ENCODE measurements at places on chromosomes 5 and 9. TPM values are rescaled to one million over a fixed set of nuclear protein-coding genes. Genes with fewer than 3 reads are reported as not detected.

DNA sequence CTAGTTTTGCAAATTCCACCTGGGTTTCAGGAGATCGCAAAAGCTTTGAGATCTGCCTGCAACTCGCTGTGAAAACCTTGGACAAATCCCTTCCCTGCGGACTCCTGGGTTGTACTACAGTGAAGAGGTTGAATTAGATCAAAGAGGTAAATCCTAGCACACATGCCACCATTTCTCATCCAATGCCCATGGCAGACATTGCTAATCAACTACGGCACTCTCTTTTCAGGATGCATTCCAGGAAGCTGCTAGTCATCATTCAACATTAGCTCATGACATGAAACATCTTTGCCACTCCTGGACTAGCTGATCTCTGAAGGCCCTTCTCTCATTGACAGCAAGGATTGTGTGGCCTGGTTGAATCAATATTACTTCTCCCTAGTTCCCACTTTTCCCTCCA is 46.1 kb downstream of the PCDH1 start:
- peaks cover 3% of the 10 kb centered on the region for H3K27me3 ChIP-seq
- no peak overlapping the region for H3K4me3 ChIP-seq
- no peak overlapping the region for H3K27ac ChIP-seq
- peaks cover 18% of the 10 kb centered on the region for H3K4me1 ChIP-seq
- DNase-seq: no peak

DNA sequence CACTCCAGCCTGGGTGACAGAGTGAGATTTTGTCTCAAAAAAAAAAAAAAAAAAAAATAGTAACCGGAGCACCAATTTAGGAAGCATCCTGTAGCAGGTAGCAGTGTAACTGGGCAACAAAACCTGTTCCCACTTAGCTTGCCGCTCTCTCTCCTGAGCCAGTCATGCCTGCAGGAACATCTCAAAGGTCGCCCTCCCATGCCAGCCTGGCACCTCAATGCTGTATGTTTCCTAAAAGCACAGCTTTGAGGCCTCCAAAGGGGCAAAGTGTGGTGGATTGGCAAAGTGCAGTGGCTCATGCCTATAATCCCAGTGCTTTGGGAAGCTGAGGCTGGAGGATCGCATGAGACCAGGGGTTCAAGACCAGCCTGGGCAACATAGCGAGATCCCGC is 22.3 kb upstream of the FUBP3 start:
- H3K36me3 ChIP-seq: no peaks in the 10 kb centered on the region
- peaks cover 8% of the 10 kb centered on the region for H3K27me3 ChIP-seq
- H3K4me3 ChIP-seq: no peak overlapping the region
- DNase-seq: no peak
- H3K4me1 ChIP-seq: no peaks in the 10 kb centered on the region

ANGPTL2 gene
- total RNA-seq: not detected

DNA sequence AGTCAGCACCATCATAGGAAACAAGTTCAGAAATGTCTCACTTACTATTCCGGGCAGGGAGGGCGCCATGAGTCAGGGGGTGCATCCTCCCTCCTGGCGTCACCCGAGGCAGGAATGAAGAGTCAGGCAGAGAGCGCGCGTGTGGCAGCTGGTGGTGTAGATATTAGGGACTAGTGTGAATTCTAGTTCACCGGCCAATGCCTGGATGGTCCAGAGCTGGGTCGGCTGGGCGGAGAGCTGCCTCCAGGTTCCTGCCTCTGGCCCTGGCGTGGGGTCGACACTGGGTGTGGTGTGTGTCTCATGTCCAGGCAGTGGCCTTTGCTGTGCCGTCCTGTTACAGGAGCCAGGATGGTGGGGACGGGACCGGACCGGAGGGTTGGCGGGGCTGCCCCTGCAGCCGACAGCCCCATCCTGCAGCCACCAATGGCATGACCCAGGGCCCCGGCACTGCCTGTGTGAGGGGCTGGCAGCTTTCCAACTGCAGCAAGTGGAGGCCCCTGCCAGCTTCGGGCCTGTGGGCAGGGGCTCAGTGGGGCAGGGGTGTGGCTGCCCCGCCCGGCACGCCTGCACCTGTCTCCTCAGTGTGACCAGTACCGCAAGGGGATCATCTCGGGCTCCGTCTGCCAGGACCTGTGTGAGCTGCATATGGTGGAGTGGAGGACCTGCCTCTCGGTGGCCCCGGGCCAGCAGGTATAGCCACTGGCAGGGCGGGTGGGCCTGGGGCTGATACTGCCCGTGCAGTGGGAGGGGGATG is 9.1 kb downstream of the DIPK1B start:
- H3K4me3 ChIP-seq: no peak overlapping the region
- H3K27me3 ChIP-seq: no peaks in the 10 kb centered on the region
- DNase-seq: no peak
- H3K36me3 ChIP-seq: peaks cover 17% of the 10 kb centered on the region
- peaks cover 37% of the 10 kb centered on the region for H3K4me1 ChIP-seq
- H3K27ac ChIP-seq: no peak overlapping the region

SPATA6L gene
- 5.8 TPM for total RNA-seq

DNA sequence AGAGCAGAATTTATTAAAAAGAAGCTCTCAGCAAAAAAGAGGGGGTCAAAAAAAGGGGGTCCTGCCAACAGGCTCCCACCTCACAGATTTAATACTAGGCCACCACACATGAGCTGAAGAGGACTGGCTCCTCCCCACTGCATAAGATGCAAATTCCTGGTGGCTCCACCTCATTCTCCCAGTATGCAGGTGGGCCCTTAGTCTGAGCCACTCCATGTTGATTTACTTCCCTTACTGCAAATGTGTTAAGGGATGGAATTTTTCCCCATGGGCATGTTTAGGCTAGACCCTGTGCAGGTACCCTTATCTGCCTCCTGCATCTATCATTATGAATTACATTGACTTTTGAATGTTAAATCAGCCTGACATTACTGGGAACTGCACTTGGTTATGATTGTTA is 82.9 kb downstream of the ISOC1 start:
- no peak for DNase-seq
- peaks cover 7% of the 10 kb centered on the region for H3K36me3 ChIP-seq
- H3K27me3 ChIP-seq: no peaks in the 10 kb centered on the region
- H3K27ac ChIP-seq: no peak overlapping the region

DNA sequence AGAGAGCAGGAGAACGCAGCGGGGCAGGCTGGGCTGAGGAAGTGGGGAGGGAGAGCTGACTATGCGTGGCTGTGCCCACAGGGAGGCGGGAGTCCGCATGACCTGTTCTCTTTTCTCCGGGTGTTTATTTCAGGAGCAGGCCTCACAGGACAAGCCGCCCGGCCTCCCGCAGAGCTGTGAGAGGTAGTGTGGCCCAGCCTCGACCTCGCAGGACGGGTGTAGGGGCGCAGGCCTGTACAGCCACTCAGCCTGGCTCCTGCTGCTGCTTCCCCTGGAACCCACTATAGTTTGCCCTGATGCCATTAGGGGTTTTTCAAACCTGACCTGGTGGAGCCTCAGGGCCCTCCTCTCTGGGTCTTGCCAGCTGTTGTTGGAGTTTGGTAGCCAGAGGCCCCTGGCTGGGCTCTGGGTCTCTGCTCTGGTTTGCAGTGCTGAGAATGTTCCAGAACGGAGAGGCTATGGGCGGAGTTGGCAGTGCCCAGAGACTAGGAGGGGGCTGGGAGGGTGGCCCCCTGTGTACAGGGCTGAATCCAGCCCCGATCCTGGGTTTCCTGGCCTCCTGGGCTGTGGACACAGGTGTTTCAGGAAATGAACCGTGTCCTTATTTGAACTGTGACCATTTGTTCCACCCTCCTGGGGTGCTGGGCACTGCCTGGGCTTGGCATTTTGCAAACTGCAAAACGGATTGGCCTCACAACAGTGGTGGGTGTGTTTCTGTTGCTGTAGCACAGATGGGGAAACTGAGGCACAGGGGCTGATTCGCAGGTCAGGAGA is 78.8 kb downstream of the WNK2 start:
- H3K27ac ChIP-seq: no peak overlapping the region
- no peaks in the 10 kb centered on the region for H3K27me3 ChIP-seq
- DNase-seq: no peak
- H3K36me3 ChIP-seq: no peaks in the 10 kb centered on the region
- peaks cover 2% of the 10 kb centered on the region for H3K4me1 ChIP-seq

GRCh38 chr5:149584121-149584520 is 2.8 kb downstream of the ARHGEF37 start:
- H3K4me3 ChIP-seq: no peak overlapping the region
- H3K27ac ChIP-seq: no peak overlapping the region
- H3K4me1 ChIP-seq: no peaks in the 10 kb centered on the region
- H3K27me3 ChIP-seq: no peaks in the 10 kb centered on the region
- no peak for DNase-seq

DNA sequence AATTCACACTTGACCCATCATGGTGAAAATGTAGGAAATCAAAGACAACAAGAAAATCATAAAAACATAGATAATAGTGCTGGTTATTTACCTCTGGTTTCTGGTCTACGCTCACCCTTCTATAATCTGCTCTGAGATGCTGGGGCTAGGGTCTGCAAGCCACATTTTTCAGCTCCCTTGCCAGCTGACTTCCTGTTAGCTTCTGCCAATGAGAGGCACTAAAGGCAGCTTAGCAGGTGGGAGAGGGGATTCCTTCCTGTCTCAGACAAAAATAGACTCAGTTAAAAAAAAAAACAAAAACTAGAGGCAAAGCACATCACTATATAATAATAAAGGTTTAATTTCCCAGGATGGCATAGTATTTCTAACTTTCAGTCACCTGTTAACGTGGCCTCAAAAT is 20.2 kb upstream of the N4BP3 start:
- H3K4me1 ChIP-seq: peaks cover 12% of the 10 kb centered on the region
- DNase-seq: no peak
- no peak overlapping the region for H3K27ac ChIP-seq
- no peaks in the 10 kb centered on the region for H3K27me3 ChIP-seq

GRCh38 chr5:3891113-3891512 is 295.5 kb downstream of the IRX1 start:
- peaks cover 2% of the 10 kb centered on the region for H3K4me1 ChIP-seq
- H3K27ac ChIP-seq: no peak overlapping the region
- H3K27me3 ChIP-seq: peaks cover 2% of the 10 kb centered on the region

FNBP1 gene
- total RNA-seq: 164 TPM

DNA sequence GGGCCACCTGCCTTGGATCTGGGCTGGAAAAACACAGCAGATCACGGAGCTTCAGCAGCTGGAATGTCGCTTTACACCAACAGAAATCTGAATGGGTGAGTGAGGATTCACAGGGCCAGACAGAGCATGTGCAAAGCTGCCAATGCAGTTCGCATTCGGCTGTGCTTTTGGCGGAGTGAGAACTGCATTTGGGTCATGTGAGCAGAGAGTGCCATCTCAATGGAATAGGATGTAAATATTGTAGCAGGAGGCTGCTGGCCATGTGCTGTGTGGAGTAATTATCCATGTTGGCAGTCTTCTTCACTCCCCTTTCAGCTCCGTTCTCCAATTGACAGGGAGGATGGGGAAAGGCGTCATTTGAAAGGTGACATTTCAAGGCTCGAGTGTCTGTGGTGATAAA is at the start of gene ANKRD55:
ANKRD55 (minus strand) TSS at position 101 of the 400 bp plus-strand sequence. CDS start 417 bp downstream, outside the sequence.
- no peak within 1 kb of the TSS for H3K4me3 ChIP-seq
- H3K36me3 ChIP-seq: no peaks in the 10 kb centered on the region
- no peaks in the 10 kb centered on the region for H3K4me1 ChIP-seq
- no peak within 1 kb of the TSS for H3K27ac ChIP-seq
- H3K27me3 ChIP-seq: peaks cover 2% of the 10 kb centered on the region

DNA sequence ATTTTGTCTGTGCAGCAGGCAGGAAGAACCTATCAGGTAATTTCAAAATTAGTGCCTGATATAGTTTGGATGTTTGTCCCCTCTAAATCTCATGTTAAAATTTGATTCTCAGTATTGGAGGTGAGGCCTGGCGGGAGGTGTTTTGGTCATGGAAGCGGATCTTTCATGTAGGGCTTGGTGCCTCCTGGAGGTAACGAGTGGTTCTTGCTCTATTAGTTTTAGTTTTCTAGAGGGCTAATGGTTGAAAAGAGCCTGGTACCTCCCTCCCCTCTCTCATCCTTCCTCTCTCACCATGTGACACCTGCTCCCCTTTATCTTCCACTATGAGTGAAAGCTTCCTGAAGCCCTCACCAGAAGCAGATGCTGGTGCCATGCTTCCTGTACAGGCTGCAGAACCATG is 106.3 kb downstream of the DRD1 start:
- H3K36me3 ChIP-seq: no peaks in the 10 kb centered on the region
- DNase-seq: no peak
- H3K4me3 ChIP-seq: no peak overlapping the region
- peaks cover 8% of the 10 kb centered on the region for H3K27me3 ChIP-seq
- H3K4me1 ChIP-seq: no peaks in the 10 kb centered on the region

GRCh38 chr9:122218935-122219855 is 9.6 kb downstream of the LHX6 start:
- H3K4me1 ChIP-seq: peaks cover 43% of the 10 kb centered on the region
- peaks cover 92% of the 10 kb centered on the region for H3K27me3 ChIP-seq
- H3K36me3 ChIP-seq: no peaks in the 10 kb centered on the region
- no peak for DNase-seq
- H3K4me3 ChIP-seq: peak overlapping the region; percentile 71

PIP5KL1 gene
- 2.0 TPM for total RNA-seq

CDC20B gene
- total RNA-seq: not detected

MYOZ3 gene
- total RNA-seq: not detected

GRCh38 chr5:10584714-10585517 is 21.0 kb downstream of the ANKRD33B start:
- no peak overlapping the region for H3K27ac ChIP-seq
- no peak overlapping the region for H3K4me3 ChIP-seq
- peaks cover 20% of the 10 kb centered on the region for H3K27me3 ChIP-seq
- no peak for DNase-seq
- H3K4me1 ChIP-seq: no peaks in the 10 kb centered on the region
- peaks cover 9% of the 10 kb centered on the region for H3K36me3 ChIP-seq

DNA sequence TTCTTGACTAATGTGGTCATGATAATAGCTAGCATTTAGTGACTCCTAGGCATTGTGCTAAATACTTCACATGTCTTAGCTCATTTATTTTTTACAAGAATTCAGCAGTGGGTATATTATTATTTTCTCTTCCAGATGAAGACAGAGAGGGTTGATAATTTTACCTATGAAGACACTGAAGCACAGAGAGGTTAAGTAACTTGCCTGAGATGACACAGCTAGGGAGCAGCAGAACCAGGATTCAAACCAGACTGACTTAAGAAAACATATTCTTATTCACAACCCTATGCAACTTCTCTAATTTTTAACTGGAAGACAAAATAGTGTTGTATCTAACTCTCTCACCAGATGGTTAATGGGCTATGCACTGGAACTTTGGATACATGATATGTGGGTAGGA is 44.8 kb downstream of the NNT start:
- H3K27ac ChIP-seq: no peak overlapping the region
- H3K4me3 ChIP-seq: no peak overlapping the region
- H3K27me3 ChIP-seq: no peaks in the 10 kb centered on the region
- H3K4me1 ChIP-seq: no peaks in the 10 kb centered on the region
- peaks cover 10% of the 10 kb centered on the region for H3K36me3 ChIP-seq
